ENCODE measurements at places on chromosomes 3 and 15.

DNA sequence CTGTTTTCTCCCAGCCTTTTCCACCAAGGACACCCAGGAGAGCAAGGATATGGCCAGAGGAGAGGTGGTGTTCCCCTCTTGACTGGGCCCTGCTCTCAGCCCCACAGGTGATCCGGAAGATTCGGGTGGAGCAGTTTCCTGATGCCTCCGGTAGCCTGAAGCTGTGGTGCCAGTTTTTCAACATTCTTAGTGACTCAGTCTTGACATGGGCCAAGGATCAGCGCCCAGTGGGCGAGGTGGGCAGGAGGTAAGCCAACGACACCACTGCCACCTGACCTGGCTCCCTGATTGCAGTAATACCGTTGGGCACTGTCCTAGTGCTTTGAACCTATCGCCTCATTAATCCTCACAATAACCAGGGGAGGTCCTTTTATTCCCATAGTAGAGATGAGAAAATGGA is 25.3 kb upstream of the SLC28A1 start:
- H3K4me1 ChIP-seq: no peaks in the 10 kb centered on the region
- DNase-seq: no peak
- no peaks in the 10 kb centered on the region for H3K36me3 ChIP-seq
- no peak overlapping the region for H3K27ac ChIP-seq
- no peak overlapping the region for H3K4me3 ChIP-seq
- H3K27me3 ChIP-seq: no peaks in the 10 kb centered on the region

GRCh38 chr15:101121511-101122090 is 130.2 kb downstream of the CHSY1 start:
- H3K27me3 ChIP-seq: no peaks in the 10 kb centered on the region
- peak overlapping the region; percentile 31 for H3K27ac ChIP-seq
- peak; percentile 21 for DNase-seq
- no peak overlapping the region for H3K4me3 ChIP-seq
- peaks cover 32% of the 10 kb centered on the region for H3K4me1 ChIP-seq
- peaks cover 2% of the 10 kb centered on the region for H3K36me3 ChIP-seq

GRCh38 chr3:71062037-71062932 is 521.2 kb downstream of the FOXP1 start:
- peaks cover 34% of the 10 kb centered on the region for H3K36me3 ChIP-seq
- H3K4me3 ChIP-seq: no peak overlapping the region
- H3K27ac ChIP-seq: no peak overlapping the region
- H3K27me3 ChIP-seq: no peaks in the 10 kb centered on the region

GRCh38 chr15:80677041-80677440 is 18.1 kb upstream of the ABHD17C start:
- H3K27ac ChIP-seq: no peak overlapping the region
- DNase-seq: no peak
- no peaks in the 10 kb centered on the region for H3K36me3 ChIP-seq
- peaks cover 27% of the 10 kb centered on the region for H3K27me3 ChIP-seq
- H3K4me1 ChIP-seq: no peaks in the 10 kb centered on the region
- H3K4me3 ChIP-seq: no peak overlapping the region

GRCh38 chr3:53303549-53303948 is 43.8 kb downstream of the DCP1A start:
- no peaks in the 10 kb centered on the region for H3K27me3 ChIP-seq
- H3K4me3 ChIP-seq: no peak overlapping the region
- peaks cover 7% of the 10 kb centered on the region for H3K36me3 ChIP-seq
- peaks cover 2% of the 10 kb centered on the region for H3K4me1 ChIP-seq

- H3K27me3 ChIP-seq: peaks cover 26% of the 10 kb centered on the region
- H3K27ac ChIP-seq: no peak overlapping the region
- H3K36me3 ChIP-seq: no peaks in the 10 kb centered on the region
Measured at GRCh38 chr15:59400103-59400813, 27.6 kb upstream of the MYO1E start.

DNA sequence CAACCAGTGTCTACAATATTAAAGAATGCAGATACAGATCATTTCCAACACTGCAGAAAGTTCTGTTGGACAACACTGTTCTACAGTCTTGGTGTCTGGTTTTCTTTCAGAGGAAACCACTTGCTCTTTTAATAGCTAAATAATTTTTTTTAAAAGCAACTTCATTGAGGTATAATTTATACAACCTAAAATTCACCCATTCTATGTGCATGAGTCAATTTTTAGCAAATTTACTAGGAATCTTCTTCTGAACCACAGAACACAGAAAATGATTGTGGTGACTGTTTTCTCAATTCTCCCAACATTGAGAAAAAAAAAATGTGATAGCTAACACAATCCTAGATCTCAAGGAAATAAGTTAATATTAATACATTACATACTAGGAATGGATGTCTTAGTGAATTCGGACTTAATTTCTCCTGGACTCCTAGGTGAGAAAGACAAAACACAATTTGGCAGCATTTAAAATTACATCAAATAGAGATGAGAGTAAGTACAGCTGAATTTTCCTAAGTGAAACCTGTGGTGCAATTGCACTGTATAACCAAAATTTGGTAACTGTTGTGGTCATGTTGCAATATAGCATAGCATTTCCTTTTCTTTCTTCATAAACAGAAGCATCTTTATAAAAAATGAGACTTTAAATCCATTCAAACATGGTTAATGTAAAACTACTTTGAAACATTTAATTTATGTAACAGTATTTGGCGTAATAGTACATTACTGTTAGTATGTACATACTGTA is 15.3 kb upstream of the PLCL2 start:
- no peak overlapping the region for H3K4me3 ChIP-seq
- H3K36me3 ChIP-seq: no peaks in the 10 kb centered on the region
- no peak for DNase-seq
- peaks cover 12% of the 10 kb centered on the region for H3K4me1 ChIP-seq
- H3K27ac ChIP-seq: no peak overlapping the region

- no peak for DNase-seq
- H3K27ac ChIP-seq: no peak overlapping the region
- no peak overlapping the region for H3K4me3 ChIP-seq
- no peaks in the 10 kb centered on the region for H3K27me3 ChIP-seq
Measured at GRCh38 chr3:18779704-18780103, 354.6 kb upstream of the SATB1 start.

GRCh38 chr15:68693071-68693470 is 114.3 kb downstream of the CORO2B start:
- no peaks in the 10 kb centered on the region for H3K27me3 ChIP-seq
- H3K27ac ChIP-seq: no peak overlapping the region
- no peak for DNase-seq
- H3K36me3 ChIP-seq: no peaks in the 10 kb centered on the region
- H3K4me3 ChIP-seq: no peak overlapping the region

GRCh38 chr3:37174532-37175126 is at the start of gene LRRFIP2:
LRRFIP2 (minus strand) TSS chr3:37174582; CDS start chr3:37148983, 25,599 bp downstream.
- H3K27ac ChIP-seq: peak within 1 kb of the TSS; percentile 82
- H3K4me1 ChIP-seq: peaks cover 45% of the 10 kb centered on the region
- H3K36me3 ChIP-seq: peaks cover 7% of the 10 kb centered on the region
- DNase-seq: no peak
- peak within 1 kb of the TSS; percentile 84 for H3K4me3 ChIP-seq
- no peaks in the 10 kb centered on the region for H3K27me3 ChIP-seq

DNA sequence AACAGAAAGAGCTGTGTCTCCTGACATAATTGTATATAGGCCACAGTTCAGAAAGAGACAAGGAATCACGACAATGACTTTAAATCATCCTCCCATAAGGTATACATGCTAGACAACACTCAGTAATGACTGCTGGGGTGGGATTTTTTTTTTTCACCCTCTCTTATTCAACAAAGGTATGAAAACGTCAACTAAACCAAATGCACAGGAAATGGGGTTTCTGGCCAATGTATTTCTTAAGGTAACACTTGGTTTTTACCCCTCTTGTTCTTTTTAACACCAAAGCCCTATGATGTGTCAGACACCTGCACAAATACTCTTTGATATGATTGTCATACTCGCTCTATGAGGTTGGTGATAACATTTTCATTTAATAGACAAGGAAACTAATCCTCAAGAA is 78.3 kb downstream of the MCF2L2 start:
- H3K27ac ChIP-seq: no peak overlapping the region
- H3K4me1 ChIP-seq: peaks cover 17% of the 10 kb centered on the region
- H3K4me3 ChIP-seq: no peak overlapping the region
- peaks cover 10% of the 10 kb centered on the region for H3K36me3 ChIP-seq
- H3K27me3 ChIP-seq: no peaks in the 10 kb centered on the region
- DNase-seq: no peak

DNA sequence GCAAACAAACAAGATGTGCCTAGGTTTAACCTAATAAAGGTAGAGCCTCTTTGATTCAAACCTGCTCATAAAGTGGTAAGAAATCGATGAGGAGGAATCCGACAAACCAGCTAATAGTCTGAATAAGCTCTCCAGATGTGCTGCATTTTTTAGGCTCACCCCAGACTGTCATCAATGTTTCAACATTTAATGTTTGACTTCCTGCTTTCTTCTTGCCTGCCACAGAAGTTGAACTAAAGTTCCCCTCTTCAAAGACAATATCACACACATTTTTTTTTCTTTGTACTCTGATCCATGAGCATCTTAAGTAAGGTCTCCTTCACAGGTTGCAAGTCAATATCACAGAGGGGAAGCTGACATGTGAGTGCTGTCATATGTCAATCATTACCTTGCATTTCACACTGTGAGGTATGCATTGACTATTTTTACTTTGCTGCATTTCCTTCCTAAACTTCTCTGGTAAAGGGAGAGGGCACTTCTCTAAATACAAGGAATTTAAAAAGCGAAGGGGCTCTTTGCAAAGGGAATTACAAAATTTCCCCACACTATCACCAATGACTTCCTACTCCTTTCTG is 172.3 kb upstream of the MCTP2 start:
- H3K36me3 ChIP-seq: no peaks in the 10 kb centered on the region
- no peaks in the 10 kb centered on the region for H3K4me1 ChIP-seq
- H3K4me3 ChIP-seq: no peak overlapping the region
- H3K27me3 ChIP-seq: peaks cover 8% of the 10 kb centered on the region

DNA sequence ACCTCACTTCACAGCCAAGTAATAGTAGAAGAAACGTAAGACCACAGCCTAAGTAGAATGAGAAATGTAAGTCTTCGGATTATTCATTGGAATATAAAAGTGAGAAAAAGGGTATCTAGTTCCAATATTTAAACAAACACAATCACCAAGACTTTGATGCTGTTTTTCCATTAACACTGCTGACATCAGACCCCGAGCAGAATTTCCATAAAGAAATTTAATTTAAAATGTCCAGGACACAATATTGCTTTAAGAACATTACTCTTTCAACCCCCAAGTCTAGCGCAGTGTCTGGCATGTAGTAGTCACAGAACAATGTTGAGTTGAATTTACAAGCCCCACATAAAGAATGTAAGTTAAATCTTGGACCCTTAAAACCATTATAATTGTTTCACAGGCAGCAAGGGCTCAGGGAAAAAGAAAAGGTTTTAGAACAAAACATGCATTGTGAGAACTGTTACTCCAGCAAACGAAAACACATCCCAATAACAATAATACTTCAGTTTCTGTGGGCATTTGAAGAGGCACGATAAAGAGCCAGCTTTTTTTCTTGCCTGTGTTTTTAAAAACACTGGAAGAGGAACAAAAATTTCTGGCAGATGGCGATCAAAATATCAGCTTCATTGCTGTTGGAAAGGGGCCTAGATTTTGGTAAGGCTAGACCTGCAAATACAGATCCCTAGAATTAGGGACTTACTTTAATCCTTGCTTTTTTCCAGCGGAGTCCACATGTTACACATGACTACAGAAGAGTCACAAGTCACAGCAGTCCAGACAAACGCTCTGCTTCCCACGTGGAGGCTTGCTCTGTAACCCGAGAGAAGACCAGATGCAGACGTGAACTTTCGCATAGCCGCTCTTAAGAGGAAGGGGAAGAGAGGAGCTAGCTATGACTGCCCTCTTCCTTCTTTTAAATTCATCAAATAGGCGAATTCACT is 77.9 kb upstream of the IGSF10 start:
- H3K27me3 ChIP-seq: no peaks in the 10 kb centered on the region
- H3K36me3 ChIP-seq: no peaks in the 10 kb centered on the region
- no peak overlapping the region for H3K27ac ChIP-seq
- DNase-seq: no peak

GRCh38 chr3:149417174-149417573 is 39.7 kb upstream of the TM4SF1 start:
- no peaks in the 10 kb centered on the region for H3K4me1 ChIP-seq
- no peaks in the 10 kb centered on the region for H3K36me3 ChIP-seq
- no peak for DNase-seq
- no peaks in the 10 kb centered on the region for H3K27me3 ChIP-seq

DNA sequence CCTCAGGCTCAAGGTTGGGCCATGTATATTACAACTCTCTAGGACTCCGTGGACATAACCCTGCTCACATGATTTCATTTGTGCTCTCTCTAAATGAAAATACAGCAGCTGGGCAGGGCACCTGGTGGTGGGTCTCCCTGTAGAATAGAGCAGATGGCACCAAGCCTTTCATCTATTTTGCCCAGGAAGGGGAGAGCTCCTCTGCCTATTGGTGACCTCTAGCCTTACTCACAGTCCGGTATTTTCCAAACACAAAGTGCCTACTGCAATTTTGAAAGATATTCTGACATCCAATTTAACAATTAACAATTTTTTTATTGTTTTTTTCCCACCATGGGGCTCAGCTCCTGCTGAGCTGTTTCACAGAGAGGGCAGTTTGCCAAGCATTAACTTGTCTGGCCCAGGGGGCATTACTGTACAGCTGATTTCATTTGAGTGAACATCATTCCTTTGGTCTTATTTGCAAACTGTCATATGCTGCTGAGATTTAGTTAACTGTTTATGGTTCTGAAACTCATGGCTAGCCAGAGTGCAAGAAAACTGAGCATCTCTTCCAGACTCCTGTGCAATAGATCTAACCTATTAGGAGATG is 474.0 kb downstream of the EPHB1 start:
- H3K27ac ChIP-seq: no peak overlapping the region
- no peaks in the 10 kb centered on the region for H3K27me3 ChIP-seq
- no peaks in the 10 kb centered on the region for H3K36me3 ChIP-seq
- no peak for DNase-seq
- H3K4me3 ChIP-seq: no peak overlapping the region
- no peaks in the 10 kb centered on the region for H3K4me1 ChIP-seq

- H3K4me3 ChIP-seq: no peak overlapping the region
- H3K27ac ChIP-seq: no peak overlapping the region
- H3K36me3 ChIP-seq: peaks cover 2% of the 10 kb centered on the region
Measured at GRCh38 chr15:35522061-35522460, 23.9 kb downstream of the DPH6 start.

DNA sequence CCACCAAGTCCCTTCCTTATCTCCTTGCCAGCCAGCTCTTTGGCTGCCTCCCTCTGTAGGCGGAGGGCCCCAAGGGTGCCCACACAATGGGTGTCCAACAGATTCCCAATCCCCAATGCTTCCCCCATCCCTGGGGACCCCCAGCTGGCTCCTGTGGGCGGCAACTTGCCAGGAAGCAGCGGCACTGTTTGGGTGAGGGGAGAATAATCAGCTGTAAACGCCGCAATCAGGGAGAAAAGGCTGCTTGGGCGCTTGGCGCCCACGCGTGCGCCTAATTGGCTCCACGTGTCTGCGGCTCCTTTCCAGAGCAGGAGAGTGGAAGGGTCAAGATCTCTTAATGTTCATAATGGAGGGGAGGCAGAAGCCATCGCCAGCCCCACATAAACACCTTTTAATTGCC is 67.9 kb upstream of the TMEM115 start:
- no peak overlapping the region for H3K4me3 ChIP-seq
- no peaks in the 10 kb centered on the region for H3K36me3 ChIP-seq
- H3K27ac ChIP-seq: no peak overlapping the region
- no peak for DNase-seq
- H3K4me1 ChIP-seq: peaks cover 3% of the 10 kb centered on the region

- no peaks in the 10 kb centered on the region for H3K4me1 ChIP-seq
Measured at GRCh38 chr3:147688868-147689267, 279.7 kb downstream of the ZIC1 start.

GRCh38 chr15:99485153-99485961 is 80.4 kb upstream of the MEF2A start:
- H3K27me3 ChIP-seq: no peaks in the 10 kb centered on the region
- H3K4me3 ChIP-seq: peak overlapping the region; percentile 60
- no peak for DNase-seq
- peak overlapping the region; percentile 72 for H3K27ac ChIP-seq
- peaks cover 24% of the 10 kb centered on the region for H3K4me1 ChIP-seq
